ENCODE measurements at places on chromosomes 12 and 14. TPM values are rescaled to one million over a fixed set of nuclear protein-coding genes. Genes with fewer than 3 reads are reported as not detected.

DNA sequence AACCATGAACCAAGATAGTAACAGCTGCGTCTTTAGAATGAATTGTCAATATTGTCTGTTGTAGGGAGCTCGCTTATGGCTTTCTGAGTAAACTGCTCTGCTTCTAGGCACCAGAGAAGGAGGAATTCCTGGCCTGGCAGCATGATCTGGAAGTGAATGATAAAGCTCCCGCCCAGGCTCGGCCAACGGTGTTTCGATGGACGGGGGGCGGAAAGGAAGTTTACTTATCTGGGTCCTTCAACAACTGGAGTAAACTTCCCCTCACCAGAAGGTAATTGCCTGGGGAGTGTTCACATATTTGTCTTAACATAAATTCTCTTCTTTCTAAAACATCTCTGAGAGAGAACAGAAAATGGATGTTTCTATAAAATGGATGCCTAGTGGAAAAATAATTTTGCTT lies 4.3 kb downstream of the PRKAB1 start:
- no peak for DNase-seq

GRCh38 chr12:720231-720941 lies 32.0 kb upstream of the WNK1 start:
- DNase-seq, result no peak

- no peak for DNase-seq
These were observed 290.3 kb downstream of the PAWR start for GRCh38 chr12:79400481-79400880.

DNA sequence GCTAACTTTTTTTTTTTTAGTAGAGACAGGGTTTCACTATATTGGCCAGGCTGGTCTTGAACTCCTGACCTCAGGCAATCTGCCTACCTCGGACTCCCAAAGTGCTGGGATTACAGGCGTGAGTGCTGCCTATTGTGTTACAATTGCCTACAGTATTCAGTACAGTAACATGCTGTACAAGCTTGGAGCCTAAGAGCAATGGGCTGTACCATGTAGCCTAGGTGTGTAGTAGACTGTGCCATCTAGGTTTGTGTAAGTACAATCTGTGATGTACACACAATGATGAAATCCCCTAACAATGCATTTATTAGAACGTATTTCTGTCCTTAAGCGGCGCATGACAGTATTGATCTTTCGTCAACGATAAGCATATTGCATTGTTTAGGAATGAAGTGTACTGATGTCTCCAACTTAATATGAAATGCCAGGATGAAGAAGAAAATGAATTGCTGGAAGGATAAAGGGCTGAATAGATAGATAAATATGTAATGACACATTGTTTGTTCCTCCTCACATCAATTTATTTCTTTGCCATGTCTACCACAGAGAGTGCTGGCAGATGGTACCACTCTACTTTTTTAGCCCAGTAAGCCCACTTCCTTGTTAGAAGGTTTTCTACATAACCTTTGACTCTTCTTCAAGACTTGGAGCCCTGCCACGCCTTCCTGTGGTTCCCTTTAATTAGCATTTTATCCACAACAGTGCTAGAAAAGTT lies 467.5 kb downstream of the VRK1 start:
- no peak for DNase-seq

- DNase-seq, result no peak
These were observed 8.8 kb downstream of the NID2 start for GRCh38 chr14:52060080-52060479.

DNA sequence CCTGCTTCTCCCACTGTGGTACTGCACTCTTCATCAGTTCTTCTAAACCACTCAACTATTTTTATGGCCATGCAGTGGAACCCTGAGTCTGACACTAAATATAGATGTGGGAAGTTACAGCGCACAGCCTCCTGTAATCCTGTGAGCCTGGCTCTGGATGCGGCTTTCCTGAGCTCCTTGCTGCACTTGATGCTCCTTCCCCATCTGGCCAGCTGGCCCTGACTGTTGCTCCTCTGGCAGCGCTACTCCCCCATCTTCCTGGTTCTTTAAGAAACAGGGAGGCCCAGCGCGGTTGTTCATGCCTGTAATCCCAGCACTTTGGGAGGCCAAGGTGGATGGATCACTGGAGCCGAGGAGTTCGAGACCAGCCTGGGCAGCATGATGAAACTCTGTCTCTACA lies 24.6 kb downstream of the IQSEC3 start:
- DNase-seq, result no peak

- no peak for DNase-seq
These were observed 54.6 kb upstream of the OAS1 start for GRCh38 chr12:112852127-112852526.

DNA sequence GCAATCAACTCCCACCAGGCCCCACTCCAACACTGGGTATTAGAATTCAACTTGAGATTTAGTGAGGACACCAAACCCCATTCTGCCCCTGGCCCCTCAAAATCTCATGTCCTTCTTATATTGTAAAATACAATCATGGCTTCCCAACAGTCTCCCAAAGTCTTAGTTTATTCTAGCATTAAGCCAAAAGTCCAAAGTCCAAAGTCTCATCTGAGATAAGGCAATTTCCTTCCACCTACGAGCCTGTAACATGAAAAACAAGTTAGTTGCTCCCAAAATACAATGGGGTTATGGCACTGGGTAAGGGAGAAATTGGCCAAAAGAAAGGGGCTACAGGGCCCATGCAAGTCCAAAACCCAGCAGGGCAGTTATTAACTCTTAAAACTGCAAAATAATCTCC lies 46.6 kb upstream of the TMTC1 start:
- no peak for DNase-seq

DNA sequence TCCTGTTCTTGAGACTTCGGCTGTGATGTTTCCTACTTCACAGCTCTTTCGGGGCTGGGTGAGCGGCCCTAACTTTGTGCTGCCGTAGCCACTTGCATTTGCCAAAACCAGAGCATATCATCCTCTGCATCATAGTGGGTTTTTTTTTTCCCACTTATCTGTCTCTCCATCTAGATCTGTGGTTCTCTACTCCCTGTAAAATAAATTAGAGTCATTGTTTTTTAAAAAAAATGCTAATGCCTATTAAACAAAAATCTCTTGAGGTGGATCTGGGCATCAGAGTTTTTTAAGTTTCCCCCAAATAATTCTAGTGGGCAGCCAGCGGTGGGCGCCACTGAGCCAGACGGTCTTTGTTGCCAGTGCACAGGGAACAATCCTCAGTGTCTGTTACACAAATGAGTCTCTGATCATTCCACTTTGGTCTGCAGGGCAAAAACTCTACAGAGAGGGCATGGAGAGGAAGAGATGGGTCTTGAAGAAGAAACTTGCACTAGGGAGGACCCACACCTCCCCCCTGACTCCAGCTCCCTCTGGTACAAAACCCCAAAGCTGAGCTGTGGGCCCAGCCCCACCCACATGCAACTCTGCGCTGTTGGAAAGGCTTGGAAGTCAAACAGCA lies 62.4 kb upstream of the BCL2L14 start:
- no peak for DNase-seq

GRCh38 chr12:9132008-9132535 lies 16.4 kb upstream of the A2M start:
- peak; percentile 15 for DNase-seq

- DNase-seq, result no peak
These were observed 72.5 kb upstream of the NOS1 start for GRCh38 chr12:117433878-117434277.

Gene CCDC77
- 13.3 TPM for total RNA-seq

Gene DDX23
- total RNA-seq, result 75.8 TPM

Gene SLC2A3
- total RNA-seq, result 10.8 TPM
